ENCODE measurements at places on chromosomes 5 and 9.
A peak's percentile ranks its signal among the peaks of the same experiment; 100 is the strongest.

- DNase-seq = no peak
These were observed 296.6 kb upstream of the FBXL7 start for GRCh38 chr5:15203376-15203775.

GRCh38 chr5:58450811-58451629 lies 8.9 kb downstream of the PLK2 start:
- DNase-seq = no peak

DNA sequence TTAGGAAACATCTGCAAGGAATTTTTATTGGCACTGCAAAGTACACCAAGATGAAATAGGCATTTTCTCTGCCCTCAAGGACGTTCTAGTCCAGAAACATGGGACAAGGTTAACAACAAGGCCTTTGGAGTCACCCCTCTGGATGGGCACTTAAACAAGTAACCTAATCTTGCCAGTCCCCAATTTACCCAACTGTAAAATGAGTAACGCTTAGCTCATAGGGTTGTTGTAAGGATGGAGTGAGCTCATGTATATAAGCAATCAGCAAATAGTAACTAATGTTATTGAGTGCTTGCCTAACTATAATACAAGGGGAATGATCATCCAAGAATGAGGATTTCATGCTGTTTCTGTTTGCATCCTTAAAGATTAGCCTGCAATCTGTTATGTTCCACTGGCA lies 189.3 kb downstream of the PAPPA start:
- DNase-seq = no peak

DNA sequence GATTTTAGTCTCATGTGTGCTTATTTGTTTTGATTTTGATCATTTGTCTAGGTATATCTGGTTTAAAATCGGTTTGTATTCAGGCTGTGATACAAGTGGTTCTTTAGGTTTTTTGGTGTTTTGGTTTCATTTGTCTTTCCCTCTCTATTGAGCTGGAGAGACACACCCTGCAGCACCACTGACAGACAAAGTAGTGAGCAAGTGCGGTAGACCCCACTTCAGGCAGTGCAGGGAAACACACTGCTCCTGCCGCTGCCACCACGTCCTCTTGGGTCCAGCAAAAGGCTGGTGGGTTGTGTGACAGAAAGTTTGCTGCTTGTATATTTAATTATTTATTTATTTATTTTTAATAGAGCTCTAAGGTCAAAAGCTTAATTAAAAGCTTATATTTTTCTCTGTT lies 801.0 kb downstream of the NR2F1-AS1 start:
- DNase-seq = no peak

- no peak for DNase-seq
These were observed 137.3 kb downstream of the FAM114A2 start for GRCh38 chr5:153901449-153901848.

GRCh38 chr5:148343603-148344487 lies 8.5 kb downstream of the SPINK9 start:
- no peak for DNase-seq

GRCh38 chr5:64451551-64451950 lies 54.3 kb upstream of the RGS7BP start:
- DNase-seq = no peak

DNA sequence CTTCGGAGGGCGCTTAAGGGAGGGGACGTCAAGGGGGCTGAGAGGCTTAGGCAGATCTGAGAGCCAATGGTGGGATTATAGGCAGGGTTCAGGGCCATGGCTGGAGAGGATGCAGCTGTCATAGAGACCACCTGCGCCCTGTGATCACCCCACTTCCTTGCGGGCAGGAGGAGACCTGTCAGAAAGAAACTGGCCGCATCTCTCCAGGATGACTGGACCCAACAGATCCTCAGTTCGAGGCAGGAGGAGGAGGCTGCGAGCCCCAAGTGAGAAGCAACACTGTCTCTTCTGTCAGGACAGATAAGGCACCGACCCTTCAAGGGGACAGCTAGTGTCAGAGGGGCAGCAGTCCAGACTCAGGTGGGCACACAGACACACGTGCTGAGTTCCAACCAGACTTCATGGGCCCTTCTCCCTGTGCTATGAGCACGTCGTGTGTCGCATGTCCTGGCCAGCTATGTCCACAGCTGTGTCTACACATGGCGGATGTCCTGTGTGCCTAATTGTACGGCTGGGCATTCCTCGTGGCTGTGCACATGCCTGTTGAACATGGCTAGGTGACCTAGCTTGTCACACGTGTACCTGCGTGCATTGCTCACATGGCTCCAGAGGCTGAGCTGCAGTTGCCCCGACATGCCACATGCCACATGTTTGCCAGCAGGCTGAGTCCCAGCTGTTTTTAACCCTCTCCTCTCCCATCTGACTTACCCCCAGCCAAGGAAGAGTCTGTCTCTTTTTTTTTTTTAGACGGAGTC lies 583 bp upstream of the AQP3 start:
- peak; percentile 10 for DNase-seq

GRCh38 chr9:98209530-98209929 lies 17.1 kb upstream of the CORO2A start:
- no peak for DNase-seq

DNA sequence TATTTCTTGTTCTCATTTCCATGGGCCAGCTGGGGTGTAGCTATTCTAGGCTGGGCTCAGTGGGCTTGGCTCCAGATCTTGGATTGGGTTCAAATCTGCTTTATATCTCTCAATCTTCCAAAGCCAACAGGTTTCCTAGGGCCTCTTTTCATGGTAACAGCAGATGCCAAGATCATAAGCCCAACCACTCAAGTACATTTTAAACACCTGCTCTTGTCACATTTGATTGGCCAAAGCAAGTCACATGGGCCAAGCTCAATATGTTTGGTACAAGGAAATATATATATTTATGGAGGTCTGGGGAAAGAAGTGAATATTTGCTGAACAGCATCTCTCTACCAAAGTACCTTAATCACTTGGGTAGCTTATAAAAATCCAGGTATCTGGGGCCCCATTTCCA lies 49.5 kb downstream of the MRRF start:
- no peak for DNase-seq

DNA sequence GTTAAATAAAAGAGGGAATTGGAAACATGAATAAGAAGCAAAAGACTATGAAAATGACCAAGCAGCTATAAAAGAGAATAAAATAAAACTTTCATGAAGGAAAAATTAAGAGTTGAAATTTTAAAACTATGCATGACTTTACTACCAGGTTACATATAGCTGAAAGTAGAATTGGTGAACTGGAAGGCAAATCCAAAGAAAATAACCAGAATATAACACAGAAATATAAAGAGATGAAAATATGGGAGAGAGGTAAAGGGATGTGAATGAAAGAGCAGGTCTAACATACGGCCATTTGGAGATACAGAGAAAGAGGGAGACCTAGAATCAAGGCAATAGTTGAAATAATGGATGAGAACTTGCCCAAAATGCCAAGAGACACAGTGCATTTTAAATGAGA lies 42.9 kb upstream of the TDRD7 start:
- no peak for DNase-seq

DNA sequence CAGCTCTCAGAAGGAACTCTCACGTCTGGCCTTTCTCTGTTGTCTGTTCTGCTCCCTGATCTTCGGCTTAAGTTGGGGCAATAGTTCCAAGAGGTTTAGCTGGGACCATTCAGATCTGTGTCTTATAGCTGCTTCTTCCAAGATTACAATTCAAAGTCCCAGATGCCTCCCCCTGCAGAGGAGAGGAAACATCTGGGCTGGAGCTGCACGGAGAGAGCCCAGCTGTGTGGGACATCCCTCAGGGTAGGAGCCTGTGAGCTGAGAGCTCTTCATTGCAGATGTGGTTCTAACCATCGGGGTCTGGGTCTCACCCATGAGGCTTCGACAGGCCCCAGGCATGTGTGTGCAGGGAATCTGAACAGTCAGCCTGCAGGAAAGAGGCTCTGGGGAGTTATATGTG lies 9.0 kb upstream of the PHF19 start:
- no peak for DNase-seq

GRCh38 chr9:91055845-91056244 lies 254.2 kb downstream of the SYK start:
- DNase-seq = no peak

DNA sequence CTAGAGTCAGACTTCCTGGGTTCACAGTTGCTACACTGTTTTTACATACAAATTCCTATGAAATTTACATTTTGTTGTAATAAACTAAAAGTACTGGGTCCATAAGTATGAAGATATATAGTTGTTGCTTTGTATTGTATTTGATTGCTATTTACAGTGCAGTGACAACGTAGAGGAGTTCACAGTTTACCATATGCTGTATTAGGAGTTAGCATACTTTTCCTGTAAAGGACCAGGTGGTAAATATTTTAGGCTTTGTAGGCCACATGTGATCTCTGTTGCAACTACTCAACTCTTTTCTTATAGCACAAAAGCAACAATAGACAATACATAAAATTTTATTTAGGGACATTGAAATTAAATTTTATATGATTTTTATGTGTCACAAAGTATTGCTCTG lies 18.0 kb downstream of the PAM start:
- no peak for DNase-seq

DNA sequence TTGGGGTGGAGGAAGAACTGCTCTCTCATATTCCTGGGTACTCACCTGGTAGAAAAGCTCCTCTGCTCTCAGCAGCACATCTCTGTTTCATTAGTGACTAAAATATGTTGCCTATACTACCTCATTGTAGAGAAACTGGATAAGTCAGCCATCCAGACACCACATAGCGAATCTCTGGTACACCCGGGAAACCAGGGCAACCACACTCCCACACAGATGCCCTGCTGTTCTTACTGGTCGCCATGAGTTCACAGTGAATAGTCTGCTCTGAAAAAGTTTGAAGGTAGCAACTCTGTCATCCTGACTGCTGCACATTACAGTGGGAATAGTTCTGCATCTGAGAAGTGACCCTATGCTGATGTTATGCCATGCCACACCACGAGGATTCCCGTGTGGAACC lies 135.0 kb downstream of the ENTREP1 start:
- DNase-seq = no peak

- DNase-seq = no peak
These were observed 88.7 kb upstream of the PHF24 start for GRCh38 chr9:34869390-34869789.

DNA sequence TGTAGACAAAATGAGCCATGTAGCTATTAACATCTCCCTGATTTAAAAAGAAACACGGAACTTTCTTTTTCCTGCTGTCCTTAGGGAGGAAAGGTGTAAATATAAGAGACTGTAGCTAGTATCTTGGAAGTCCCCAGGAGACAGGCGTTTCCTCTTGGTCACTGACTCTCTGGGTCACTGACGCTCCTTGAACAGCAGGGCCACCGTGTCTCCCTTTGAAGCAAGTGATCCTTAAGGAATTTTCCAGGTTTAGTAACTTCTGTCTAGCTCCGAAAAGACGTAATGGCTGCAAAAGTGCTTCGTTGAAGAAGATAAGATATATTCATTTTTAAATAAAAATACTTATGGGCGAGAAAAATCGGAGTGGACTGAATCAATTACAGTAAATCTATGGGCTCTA lies 745 bp upstream of the CLTA start:
- DNase-seq = no peak

- no peak for DNase-seq
These were observed 80.0 kb downstream of the AK8 start for GRCh38 chr9:132797861-132798659.

- DNase-seq = no peak
These were observed 99.8 kb upstream of the SSBP2 start for GRCh38 chr5:81850501-81851357.

- DNase-seq = no peak
These were observed 18.1 kb upstream of the ARRDC3 start for GRCh38 chr5:91401175-91401574.

DNA sequence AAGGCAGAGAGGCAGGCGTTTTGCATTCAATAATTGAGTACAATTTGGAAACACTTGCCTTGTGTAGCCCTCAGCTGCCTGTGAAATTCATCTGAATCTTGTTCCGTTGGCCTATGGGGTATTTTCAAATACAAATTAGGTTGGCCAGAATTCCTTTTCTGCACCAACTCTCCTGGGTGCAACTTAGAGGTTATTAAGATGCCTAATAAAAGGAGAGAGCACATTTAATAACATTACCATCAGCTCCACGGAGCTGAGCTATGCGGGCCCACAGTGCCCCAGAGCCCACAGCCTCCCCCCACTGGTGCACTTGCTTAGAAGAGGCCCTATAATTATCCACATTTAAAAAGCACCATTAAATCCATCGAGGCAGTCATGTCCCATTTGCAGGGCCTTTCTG lies 367.6 kb upstream of the CLINT1 start:
- DNase-seq = no peak

DNA sequence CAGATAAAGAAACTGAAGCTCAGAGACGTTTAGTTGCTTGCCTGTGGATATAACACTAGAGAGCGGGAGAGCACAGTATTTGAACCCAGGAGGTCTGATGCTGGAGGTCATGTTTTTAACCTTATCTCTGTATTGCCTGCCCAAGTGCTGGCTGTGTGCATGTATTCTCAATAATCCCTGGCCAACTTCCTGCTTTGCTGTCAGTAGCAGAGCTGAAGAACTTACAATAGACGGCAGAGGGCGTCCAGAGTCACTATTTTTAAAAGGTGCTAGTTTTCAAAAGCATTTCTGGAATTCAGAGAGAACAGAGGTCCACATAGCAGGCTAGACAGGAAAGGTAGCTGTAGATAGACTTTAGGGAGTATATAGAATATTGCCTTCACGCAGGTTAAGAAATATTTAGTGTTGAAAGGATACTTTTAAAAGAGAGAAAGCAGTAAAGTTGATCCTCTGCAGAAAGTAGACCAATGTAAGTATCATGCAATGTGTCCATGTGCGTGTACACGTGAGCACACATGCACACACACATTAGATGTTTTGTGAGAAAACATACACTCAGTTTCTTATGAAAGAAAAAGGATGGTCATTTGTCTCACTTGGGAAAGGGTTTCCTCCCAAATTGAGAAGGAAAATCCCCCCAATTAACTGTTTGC lies 46.3 kb downstream of the PTCD2 start:
- DNase-seq = peak; percentile 43

- no peak for DNase-seq
These were observed 58.6 kb upstream of the TNFSF15 start for GRCh38 chr9:114864471-114864870.

DNA sequence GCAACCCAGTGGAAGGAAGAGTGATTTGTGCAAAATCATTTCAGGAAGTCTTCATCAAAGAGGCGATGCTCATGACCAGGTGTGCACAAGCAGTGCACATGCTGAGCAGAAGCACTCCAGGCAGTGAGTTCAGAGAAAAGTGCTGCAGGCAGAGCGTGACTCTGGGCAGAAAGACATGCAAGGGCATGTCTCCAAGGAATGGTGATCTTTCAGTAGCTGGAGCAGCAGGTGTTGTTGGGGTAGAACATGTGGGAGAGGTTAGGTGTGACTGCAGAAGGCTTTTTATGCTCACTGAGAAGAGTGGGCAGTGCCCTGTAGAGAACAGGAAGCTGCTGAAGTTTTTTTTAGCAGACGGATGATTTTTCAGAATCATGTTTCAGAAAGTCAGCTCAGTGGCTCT lies 545.4 kb upstream of the TLE4 start:
- DNase-seq = no peak

- no peak for DNase-seq
These were observed 214.3 kb downstream of the ARHGAP26 start for GRCh38 chr5:142984525-142984924.

- DNase-seq = peak; percentile 28
These were observed 27.6 kb upstream of the DUSP1 start for GRCh38 chr5:172798422-172799215.

Measured in CD4-positive, alpha-beta T cell treated with Interleukin-17A for 1 hour (primary cell).